Placental epithelial cell (primary cell): ENCODE measurements at places on chromosomes 5 and 9. TPM values are rescaled to one million over a fixed set of nuclear protein-coding genes. Genes with fewer than 3 reads are reported as not detected.

Gene SLC46A2
- not detected in 2 replicates for total RNA-seq

Gene FAM151B
- total RNA-seq, result 5.1 and 5.6 TPM in 2 replicates

Gene CDHR2
- not detected in 2 replicates for total RNA-seq

Gene ZNF462
- 17.0 and 28.3 TPM in 2 replicates for total RNA-seq

Gene ZFP2
- 0.76 and 1.6 TPM in 2 replicates for total RNA-seq

Gene NPR2
- total RNA-seq, result 9.0 and 23.6 TPM in 2 replicates

Gene AMBP
- not detected in 2 replicates for total RNA-seq

Gene ADAMTSL1
- 0.79 TPM in 1 of 2 replicates, not detected in the other for total RNA-seq

Gene NUTM2G
- 0.11 TPM in 1 of 2 replicates, not detected in the other for total RNA-seq

Gene CHSY3
- 9.5 and 18.5 TPM in 2 replicates for total RNA-seq

Gene LEAP2
- total RNA-seq, result 0.39 TPM in 1 of 2 replicates, not detected in the other

Gene ITGA2
- 3.5 and 39.6 TPM in 2 replicates for total RNA-seq

Gene PTGER4
- 0.39 TPM in 1 of 2 replicates, not detected in the other for total RNA-seq

Gene MRPL36
- total RNA-seq, result 22.7 and 29.4 TPM in 2 replicates

Gene LOX
- 7.9 and 37.3 TPM in 2 replicates for total RNA-seq

Gene SKP1
- 163 and 223 TPM in 2 replicates for total RNA-seq

Gene TCF7
- 0.76 and 2.4 TPM in 2 replicates for total RNA-seq

Gene STRBP
- 3.1 and 5.7 TPM in 2 replicates for total RNA-seq

Gene CATSPER3
- 0.54 TPM in 1 of 2 replicates, not detected in the other for total RNA-seq

Gene TSSK1B
- total RNA-seq, result 0.79 TPM in 1 of 2 replicates, not detected in the other

Gene SUSD3
- 0.54 TPM in 1 of 2 replicates, not detected in the other for total RNA-seq
